Activated CD4-positive, CD25-positive, alpha-beta regulatory T cell treated with anti-CD3 and anti-CD28 coated beads, Interleukin-2, amount 50 U/mL, for 24 hours (primary cell): ENCODE measurements at places on chromosomes 13 and 19.

DNA sequence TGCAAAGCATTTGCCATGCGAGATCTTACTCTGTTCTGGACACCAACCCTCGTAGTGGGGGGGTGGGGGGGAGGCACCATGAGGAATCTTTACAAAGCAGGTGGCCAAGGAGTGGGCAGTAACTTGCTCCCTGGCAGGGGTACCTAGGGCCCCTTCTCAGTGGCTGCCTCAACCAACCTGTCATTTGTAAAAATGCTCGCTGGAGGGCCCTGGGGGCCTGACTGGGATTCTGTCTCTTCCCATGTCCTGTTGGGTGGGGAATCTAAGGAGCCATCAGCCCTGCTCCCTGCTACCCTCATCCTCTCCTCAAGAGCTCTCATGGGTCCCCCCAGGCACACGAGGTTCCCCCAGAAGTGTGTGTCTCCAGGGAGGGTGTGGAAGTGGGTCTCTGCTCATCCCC, 1.5 kb downstream of the KCNN1 start:
- no peak for ATAC-seq

DNA sequence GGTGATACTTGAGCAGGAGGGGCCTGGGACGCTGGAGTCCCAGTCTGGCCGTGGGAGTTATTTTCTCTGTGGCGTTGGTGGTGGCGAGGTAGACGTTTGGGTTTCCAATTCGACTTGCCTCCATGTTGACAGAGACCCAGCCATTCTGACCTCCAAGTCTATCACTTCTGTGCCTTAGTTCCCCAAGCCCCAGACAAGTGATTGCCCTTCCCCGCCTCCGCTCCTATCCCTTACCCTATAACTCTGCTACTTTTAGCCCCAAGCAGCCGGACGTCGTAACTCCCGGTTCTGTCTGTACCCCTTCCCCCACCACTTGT, 549 bp downstream of the TIMM50 start:
- ATAC-seq: no peak

GRCh38 chr19:41997121-41997850, 3.3 kb upstream of the ATP1A3 start:
- no peak for ATAC-seq

GRCh38 chr13:99473515-99473914, 27.8 kb upstream of the TM9SF2 start:
- no peak for ATAC-seq

DNA sequence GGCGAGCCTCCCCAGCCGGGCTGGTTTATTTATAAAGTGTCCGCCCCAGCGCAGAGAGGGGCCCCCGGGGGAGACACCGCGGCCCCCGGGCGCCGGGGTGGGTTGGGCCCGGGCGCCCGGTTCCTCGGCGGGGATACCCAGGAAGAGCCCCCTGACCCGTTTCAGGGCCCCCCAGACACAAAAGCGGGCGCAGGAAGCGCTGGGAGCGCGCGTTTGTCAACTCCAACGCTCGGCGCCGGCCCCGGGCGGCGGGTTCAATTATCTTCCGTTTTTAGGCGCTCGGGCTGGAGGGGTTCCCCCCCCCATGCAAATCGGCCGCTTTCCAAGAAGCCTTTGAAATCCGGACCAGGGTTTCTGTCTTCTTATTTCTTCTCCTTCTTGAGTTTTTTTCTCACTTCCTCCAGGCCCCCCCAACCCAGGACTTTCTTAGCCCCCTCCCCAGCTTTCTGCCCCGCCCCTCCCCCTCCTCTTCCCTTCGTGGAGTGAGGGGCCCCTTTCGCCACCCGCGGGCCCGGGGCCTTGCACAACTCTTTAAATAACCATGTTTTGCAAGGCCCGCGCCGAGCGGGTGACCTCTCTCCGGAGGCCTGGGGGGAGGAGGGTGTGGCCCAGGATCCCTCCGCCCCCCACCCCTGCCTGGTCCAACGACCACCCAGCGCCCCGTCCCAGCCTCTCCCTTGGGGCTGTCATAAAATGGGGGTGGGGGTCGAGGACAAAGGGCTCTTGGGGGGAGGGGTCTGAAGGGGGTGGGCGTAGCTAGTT, 935 bp downstream of the ARID3A start:
- no peak for ATAC-seq
